ENCODE measurements at places on chromosomes 3 and 15.

GRCh38 chr3:43707998-43708397 lies 17.3 kb downstream of the ABHD5 start:
- DNase-seq, result no peak

DNA sequence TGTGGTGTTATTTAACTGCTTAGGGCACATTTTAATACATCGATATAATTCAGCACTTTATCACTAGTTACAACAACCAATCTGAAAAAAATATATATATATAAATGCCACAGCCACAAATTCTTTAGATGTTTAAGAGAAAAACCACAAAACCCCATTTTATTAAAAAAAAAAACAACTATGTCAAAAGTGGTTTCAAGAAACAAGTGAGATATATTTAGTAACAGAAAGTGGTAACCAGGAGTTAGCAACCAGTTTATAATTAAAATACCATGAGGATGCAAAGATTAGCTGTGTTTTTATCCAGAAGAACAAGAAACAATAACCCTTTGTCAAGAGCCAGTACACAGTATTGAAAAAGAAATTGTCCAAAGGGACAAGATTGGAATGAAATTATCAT lies 14.8 kb upstream of the DIPK2A start:
- DNase-seq, result no peak

DNA sequence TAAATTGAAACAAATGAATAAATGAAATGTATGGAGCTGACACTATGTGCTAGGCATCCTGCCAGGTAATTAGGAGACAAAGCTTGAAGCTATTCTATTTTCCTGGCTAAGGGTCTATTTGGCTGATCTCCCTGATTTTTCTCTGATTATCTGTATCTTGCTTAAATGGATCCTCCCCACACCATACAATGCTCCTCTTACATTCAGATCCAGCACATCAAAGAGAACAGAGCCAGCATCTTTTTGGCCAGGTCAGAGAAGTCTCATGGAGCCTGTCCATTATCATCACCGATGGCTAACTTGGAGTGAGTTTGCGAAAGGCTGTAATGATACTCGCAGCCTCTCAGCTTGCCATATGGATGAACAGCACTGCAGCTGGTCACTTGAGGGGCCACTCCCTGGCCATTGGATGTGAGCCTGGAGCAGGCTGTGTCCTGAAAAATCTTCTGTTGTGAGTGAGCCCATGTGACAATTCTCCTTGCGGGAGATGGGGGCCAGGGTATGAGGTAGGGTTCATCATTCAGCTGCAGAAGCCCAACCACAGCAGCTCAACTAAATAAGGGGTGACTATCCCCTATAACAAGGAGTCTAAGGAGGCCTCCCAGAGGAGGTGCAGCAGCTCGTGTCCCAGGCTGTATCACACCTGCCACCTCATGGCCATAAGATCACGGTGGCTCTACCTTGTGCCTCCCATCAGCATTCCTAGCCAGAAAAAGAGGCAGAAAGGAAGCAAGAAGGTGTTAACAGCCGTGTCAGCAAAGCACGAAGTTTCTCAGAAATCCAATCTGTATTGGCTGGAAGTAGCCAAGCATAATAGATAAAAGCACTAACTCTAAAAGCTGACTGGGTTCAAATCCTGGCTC lies 69.3 kb upstream of the ST8SIA2 start:
- DNase-seq, result no peak

DNA sequence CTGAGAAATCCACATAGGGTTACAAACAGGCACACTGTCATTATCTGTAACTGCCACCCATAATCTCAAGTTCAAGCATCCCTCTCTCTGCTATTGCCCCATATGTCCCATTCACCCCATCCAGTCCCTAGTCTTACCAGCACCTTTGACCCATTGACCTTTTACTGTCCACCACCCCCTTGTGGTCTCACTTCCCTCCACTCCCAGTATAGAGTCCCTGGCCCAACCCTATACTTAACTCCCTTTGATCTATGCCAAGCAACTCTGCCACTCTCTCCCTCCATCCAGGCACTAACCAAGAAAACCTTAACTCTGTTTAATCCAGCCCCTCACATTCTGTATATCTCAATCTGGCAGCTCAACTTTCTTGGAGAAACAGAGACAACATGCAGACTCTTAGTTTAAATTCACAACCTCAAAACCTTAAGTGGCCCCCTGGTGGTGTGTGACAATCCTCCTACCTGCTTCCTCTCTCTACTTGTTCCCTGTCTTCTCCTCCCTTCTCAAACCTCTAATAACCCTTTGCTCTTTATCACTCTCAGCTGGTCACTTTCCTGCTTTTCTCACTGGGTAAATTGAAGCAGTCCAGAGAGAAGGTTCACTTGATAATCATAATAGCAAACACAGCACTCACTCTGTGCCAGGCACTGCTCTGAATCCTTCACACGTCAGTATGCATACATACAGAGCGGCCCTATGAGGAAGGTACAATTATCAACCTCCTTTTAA lies 162.7 kb downstream of the STT3B start:
- DNase-seq, result no peak

DNA sequence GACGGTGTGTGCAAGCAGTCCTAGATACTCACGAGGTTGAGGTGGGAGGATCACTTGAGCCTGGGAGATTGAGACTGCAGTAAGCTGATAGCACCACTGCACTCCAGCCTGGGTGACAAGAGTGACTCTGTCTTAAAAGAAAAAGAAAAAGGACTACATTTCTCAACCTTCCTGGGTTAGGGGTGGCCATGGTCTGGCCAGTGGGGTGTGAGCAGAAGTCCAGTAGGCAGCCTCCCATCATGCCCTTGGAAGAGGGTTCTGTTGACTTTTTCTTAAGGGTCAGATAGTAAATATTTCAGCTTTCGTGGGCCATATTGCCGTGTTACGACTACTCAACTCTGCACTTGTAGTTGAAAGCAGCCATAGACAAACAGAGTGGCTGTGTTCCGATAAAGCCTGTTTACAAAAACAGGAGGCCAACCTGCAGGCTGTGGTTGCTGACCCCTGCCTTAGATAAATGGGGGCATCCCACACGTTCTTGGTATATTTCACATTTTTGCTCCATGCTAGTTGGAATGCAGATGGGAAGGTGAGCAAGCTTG lies 31.0 kb upstream of the PDE8A start:
- DNase-seq, result no peak

DNA sequence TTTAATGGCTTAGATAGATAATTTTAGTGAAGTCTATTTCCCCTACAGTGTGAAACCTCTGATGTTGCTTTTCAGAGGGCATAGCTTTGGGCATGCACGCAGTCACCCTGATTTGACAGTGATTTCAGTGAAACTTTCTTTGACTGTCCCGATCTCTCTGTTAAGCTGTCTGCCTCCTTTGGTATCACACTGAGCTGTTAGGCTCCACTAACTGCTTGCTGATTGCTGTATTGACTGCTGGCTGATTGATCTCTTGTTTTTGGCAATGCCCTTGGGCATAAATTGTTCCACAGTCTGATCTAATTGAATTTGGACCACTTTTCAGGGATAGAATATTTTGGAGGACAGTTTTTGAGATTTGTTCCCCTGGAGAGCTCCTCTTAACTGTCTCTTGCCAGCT lies 68.5 kb upstream of the CCDC54 start:
- no peak for DNase-seq

Measured in breast epithelium (tissue), 4 donors.